ENCODE measurements at places on chromosomes 11 and 22. TPM values are rescaled to one million over a fixed set of nuclear protein-coding genes. Genes with fewer than 3 reads are reported as not detected.

The LARGE2 gene
- total RNA-seq = 2.0 TPM

The CCDC86 gene
- total RNA-seq = 78.7 TPM

The CUL5 gene
- 29.9 TPM for total RNA-seq

The SERHL2 gene
- not detected for total RNA-seq

The HOATZ gene
- total RNA-seq = not detected

GRCh38 chr11:203056-203944 is 3.9 kb downstream of the BET1L start:
- H3K36me3 ChIP-seq = no peaks in the 10 kb centered on the region
- H3K27me3 ChIP-seq = no peaks in the 10 kb centered on the region
- DNase-seq = no peak
- H3K4me3 ChIP-seq = peak overlapping the region; percentile 64

DNA sequence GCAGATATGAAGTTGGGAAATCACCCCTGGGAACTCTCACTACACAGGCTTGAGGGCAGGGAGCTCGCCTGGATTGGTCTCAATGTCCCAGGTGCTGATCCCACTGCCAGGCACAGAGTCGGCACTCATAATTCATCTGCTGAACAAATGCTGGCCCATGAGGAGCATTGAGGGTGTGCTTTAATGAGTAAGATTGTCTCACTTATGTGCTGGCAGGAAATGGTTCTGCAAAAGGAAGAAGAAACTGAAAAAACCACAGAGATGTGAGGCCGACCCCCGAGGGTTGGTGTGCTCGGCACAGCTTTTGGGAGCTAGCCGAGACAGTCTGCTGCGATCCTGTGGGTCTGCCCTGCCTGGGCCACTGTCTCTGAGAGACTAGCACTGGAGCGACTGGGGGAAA is 9.4 kb downstream of the PLAAT2 start:
- H3K4me3 ChIP-seq = peak overlapping the region; percentile 88
- DNase-seq = peak; percentile 80
- peak overlapping the region; percentile 97 for H3K27ac ChIP-seq
- no peaks in the 10 kb centered on the region for H3K27me3 ChIP-seq

- H3K36me3 ChIP-seq = peaks cover 9% of the 10 kb centered on the region
- DNase-seq = no peak
- no peak overlapping the region for H3K4me3 ChIP-seq
- H3K27ac ChIP-seq = no peak overlapping the region
- no peaks in the 10 kb centered on the region for H3K4me1 ChIP-seq
These were observed 198.5 kb upstream of the ZBED5 start for GRCh38 chr11:11056316-11056715.

- H3K27me3 ChIP-seq = no peaks in the 10 kb centered on the region
- H3K4me1 ChIP-seq = no peaks in the 10 kb centered on the region
- no peak for DNase-seq
- no peak overlapping the region for H3K27ac ChIP-seq
- H3K4me3 ChIP-seq = no peak overlapping the region
These were observed 609.3 kb upstream of the CCDC90B start for GRCh38 chr11:83895516-83895915.
